A549 treated with RU486 at 1 μM for 4 hours (cell line): ENCODE measurements at places on chromosomes 7 and 10. TPM values are rescaled to one million over a fixed set of nuclear protein-coding genes. Genes with fewer than 3 reads are reported as not detected.

Gene FRAT1
- 0.94 to 2.2 TPM (median 1.6 TPM) in 5 replicates for total RNA-seq

Gene PPP1R17
- total RNA-seq, result not detected in 5 replicates

Gene CFAP69
- total RNA-seq, result 1.3 to 4.3 TPM (median 1.8 TPM) in 5 replicates

Gene ADD3
- 4.6 to 6.2 TPM (median 5.6 TPM) in 5 replicates for total RNA-seq

Gene PDZD7
- 0.61 to 1.1 TPM (median 0.63 TPM) in 5 replicates for total RNA-seq

Gene AKR1C1
- 507 to 659 TPM (median 621 TPM) in 5 replicates for total RNA-seq

Gene ZNF25
- total RNA-seq, result 1.0 to 2.2 TPM (median 2.0 TPM) in 5 replicates

Gene VSTM2A
- total RNA-seq, result not detected in 5 replicates

Gene LHFPL3
- not detected in 5 replicates for total RNA-seq

Gene C10orf53
- total RNA-seq, result not detected in 5 replicates

Gene HOXA3
- total RNA-seq, result 6.0 to 11.2 TPM (median 9.0 TPM) in 5 replicates

Gene SPDYE9
- total RNA-seq, result not detected in 5 replicates

Gene SMKR1
- total RNA-seq, result 11.8 to 13.5 TPM (median 13.4 TPM) in 5 replicates

Gene CHST3
- total RNA-seq, result 32.7 to 41.9 TPM (median 36.2 TPM) in 5 replicates

Gene MSMB
- total RNA-seq, result not detected in 5 replicates

Gene ACTR3C
- total RNA-seq, result not detected in 5 replicates

Gene TRIM74
- 0.15 to 0.65 TPM (median 0.45 TPM) in 3 of 5 replicates, not detected in the others for total RNA-seq

Gene KIAA1549
- total RNA-seq, result 5.7 to 8.2 TPM (median 7.2 TPM) in 5 replicates

Gene WNT16
- 0.02 TPM in 1 of 5 replicates, not detected in the others for total RNA-seq

Gene HERC4
- 28.4 to 51.1 TPM (median 48.1 TPM) in 5 replicates for total RNA-seq

Gene TMEM236
- 0.03 to 0.07 TPM (median 0.06 TPM) in 5 replicates for total RNA-seq

Gene ADCY1
- total RNA-seq, result 1.3 to 2.7 TPM (median 2.2 TPM) in 5 replicates

Gene SEC31B
- total RNA-seq, result 1.7 to 2.6 TPM (median 2.2 TPM) in 5 replicates

Gene OR2A1
- total RNA-seq, result not detected in 5 replicates

Gene OPN1SW
- total RNA-seq, result not detected in 5 replicates

Gene COL28A1
- 0.33 to 0.99 TPM (median 0.49 TPM) in 5 replicates for total RNA-seq

Gene ALOX5
- total RNA-seq, result 0.30 to 0.59 TPM (median 0.46 TPM) in 5 replicates

Gene MRLN
- not detected in 5 replicates for total RNA-seq

Gene ECD
- total RNA-seq, result 24.9 to 32.3 TPM (median 26.6 TPM) in 5 replicates

Gene GIMAP8
- not detected in 5 replicates for total RNA-seq

Gene TAS2R4
- total RNA-seq, result 0.09 to 0.27 TPM (median 0.15 TPM) in 5 replicates

Gene UPF2
- 12.5 to 19.4 TPM (median 16.2 TPM) in 5 replicates for total RNA-seq

Gene DNAJC1
- total RNA-seq, result 26.4 to 32.6 TPM (median 29.9 TPM) in 5 replicates

Gene SMO
- total RNA-seq, result 12.4 to 17.5 TPM (median 15.2 TPM) in 5 replicates

Gene TMEM178B
- total RNA-seq, result 1.1 to 1.7 TPM (median 1.4 TPM) in 5 replicates

Gene CPA2
- 0.15 TPM in 1 of 5 replicates, not detected in the others for total RNA-seq

Gene KLF14
- 0.05 to 0.06 TPM in 2 of 5 replicates, not detected in the others for total RNA-seq
